HTR-8/SVneo (cell line): ENCODE measurements at places on chromosomes 7 and 10.

DNA sequence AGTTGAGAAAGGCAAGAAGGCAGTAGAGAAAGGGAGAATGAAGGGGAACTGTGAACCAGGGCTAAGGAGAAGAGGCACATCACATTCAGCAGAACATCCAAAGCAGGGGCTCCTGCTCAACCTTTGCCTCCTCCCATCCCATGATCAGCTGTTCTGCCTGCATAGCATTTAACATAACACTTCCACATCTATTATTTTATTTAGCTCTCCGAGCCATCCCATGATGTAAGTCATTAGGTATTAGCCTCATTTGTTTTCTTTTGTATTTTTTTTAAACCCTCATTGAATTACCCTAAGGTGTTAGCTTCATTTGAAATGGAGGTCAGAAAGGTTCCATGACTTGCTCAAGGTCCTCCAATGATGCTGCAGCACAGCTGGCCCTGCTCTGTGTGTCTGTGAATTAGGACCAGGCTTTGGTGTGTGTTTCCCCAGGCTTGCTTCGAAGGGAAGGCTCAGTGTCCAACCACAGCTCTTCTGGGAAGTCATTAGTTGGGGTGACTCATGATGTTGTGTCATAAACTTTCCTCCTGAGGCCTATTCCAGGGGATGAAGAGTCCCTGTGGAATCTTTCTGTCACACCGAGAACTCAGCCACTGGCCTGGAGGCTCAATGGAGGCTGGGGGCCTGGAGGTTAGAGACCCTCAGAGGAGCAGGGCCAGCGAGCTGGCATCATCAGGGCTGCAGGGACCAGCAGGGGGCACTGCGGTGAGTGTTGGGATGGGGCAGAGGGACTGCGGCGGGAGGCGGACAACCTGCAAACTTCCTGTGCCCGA, 16.5 kb downstream of the NPFFR1 start:
- DNase-seq: peak; percentile 88

DNA sequence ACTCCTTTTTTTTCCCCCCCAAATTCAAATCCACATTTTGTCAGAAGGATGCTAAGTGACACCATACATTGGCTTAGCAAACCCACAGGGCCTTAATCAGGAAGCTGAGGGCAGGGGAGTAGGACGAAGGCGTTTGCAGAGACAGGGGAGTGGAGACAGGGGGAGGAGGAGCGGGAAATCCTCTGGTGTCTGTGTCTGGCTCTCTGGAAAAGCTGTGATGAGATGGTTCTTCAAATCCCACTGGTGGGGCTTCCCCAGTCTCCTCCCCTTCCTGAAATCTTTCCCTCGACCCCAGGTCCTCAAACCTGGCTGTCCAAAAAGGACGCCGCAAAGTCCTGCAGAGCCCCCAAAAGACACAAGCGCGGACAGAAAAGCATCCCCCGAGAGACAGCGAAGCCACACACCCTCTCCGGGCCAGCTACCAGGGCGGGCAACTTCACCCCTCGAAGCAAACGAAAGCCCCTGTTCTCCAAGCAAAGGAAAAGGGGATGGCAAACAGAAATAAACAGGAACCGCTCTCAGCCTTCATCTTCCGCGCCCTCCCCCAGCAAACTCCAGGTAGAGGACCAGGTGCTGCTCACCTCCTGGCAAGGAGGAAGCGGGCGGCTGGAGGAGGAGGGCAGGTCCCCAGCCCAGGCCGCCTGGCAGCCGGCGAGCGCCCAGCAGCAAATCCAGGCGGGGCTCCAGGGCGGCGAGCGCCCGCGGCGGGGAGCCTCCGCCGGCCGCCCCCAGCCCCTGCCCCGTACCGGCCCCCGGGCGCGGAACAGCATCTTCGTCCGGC, 520 bp downstream of the ELAPOR2 start:
- peak; percentile 0 for DNase-seq

GRCh38 chr10:25999295-25999981, 65.4 kb downstream of the MYO3A start:
- no peak for DNase-seq

DNA sequence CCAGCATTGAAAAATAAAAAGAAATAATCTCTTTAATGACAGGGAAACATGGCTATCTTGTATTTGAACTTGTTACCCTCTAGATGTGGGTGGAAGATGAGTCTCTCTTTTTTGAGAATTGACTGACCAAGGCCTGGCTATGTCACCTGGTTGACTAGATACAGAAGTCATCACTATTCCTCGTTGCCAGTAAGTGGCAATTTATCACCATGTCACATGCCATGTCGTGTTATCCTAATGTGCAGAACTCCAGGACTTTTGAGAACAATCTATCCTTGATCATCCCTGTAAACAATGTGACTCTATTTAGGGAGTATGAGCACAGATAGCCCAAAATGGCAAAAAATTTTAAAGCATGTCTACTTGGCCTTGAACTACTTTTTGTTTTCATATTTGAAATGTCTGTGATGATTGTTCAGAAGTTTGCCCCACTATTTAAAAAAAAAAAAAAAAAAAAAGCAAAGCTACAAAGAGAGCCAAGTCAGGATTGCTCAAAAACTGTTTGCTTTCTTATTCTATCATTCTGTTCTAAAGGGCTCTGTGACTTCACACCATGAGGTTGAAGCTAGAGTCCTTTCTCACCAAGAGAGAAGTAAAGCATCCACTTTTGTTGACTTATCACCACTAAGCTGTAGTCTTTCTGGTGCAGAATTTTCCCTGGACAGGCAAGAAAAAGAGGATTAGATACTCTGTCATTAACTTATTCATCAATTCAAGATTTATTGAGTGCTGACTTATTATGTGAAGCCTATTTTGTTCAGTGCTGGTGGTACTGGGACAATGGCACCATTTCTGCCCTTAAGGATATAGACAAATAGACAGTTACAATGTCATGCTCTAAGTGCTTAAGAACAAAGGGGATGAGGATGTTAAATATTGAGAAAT, 10.4 kb upstream of the WIPF3 start:
- DNase-seq: no peak

DNA sequence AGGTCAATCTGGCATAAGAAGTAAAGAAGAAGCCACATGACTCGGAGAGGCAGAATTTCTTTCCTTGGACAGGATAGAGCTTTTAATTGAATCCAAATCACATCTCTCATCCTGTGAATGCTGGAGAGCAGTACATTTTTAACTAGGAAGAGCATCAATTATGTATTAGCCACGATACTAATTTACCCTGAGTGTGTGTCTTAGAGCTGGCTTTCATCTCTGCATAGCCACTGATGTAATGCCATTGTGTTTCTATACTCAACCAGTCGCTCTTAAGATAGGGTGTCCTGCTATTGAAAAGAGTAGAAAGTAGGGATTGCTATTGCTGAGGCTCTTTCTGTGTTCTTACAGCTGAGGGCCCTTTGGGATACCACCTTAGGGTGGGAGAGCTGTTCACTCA, 280.3 kb downstream of the AUTS2 start:
- no peak for DNase-seq

GRCh38 chr10:5043716-5044115, 40.1 kb upstream of the AKR1C2 start:
- DNase-seq: no peak

GRCh38 chr10:8360814-8361509, 306.5 kb downstream of the GATA3 start:
- no peak for DNase-seq

DNA sequence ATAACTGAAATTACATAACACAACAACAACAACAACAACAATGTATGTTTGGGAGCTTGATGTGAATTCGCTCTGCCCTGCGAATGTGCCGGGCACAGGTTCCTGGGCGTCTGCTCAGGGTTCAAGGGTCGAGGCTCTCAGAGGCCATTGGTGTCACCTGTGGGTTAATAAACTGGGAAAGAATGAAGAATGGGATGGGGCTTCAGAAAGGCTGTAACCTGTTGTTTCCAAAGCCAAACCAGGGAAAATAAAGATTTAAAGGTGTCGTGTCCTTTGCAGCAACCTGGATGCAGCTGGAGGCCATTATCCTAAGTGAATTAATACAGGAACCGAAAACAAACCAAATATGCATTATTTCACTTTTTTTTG, 17.3 kb upstream of the KLRG2 start:
- DNase-seq: no peak

GRCh38 chr7:139656387-139656786, 121.4 kb downstream of the HIPK2 start:
- DNase-seq: no peak

- DNase-seq: no peak
These were observed 7.2 kb downstream of the DEPP1 start for GRCh38 chr10:44971434-44971833.

GRCh38 chr7:42750172-42750571, 161.7 kb downstream of the C7orf25 start:
- DNase-seq: no peak

DNA sequence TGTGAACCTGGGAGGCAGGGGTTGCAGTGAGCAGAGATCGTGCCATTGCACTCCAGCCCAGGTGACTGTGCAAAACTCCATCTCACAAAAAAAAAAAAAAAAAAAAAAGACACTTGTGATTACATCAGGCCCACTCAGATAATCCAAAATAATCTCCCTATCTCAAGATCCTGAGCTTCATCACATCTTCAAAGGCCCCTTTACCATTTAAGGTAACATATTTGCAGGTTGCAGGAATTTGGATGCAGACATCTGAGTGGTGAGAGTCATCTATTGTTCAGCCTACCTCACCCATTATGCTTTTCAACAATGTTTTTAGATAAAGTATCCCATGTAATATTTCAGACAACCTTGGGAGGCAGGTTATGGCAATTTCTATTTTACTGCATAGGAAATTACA, 51.4 kb upstream of the EXOC4 start:
- no peak for DNase-seq

- DNase-seq: no peak
These were observed 121.1 kb downstream of the CFTR start for GRCh38 chr7:117600911-117601310.

DNA sequence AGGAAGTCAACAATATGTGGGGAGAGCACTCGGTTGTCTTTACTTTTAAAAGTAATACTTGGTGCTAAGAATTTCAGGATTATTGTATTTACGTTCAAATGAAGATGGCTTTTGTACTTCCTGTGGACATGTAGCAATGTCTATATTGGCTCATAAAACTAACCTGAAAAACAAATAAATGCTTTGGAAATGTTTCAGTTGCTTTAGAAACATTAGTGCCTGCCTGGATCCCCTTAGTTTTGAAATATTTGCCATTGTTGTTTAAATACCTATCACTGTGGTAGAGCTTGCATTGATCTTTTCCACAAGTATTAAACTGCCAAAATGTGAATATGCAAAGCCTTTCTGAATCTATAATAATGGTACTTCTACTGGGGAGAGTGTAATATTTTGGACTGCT, 32.7 kb downstream of the SIRT1 start:
- DNase-seq: no peak

DNA sequence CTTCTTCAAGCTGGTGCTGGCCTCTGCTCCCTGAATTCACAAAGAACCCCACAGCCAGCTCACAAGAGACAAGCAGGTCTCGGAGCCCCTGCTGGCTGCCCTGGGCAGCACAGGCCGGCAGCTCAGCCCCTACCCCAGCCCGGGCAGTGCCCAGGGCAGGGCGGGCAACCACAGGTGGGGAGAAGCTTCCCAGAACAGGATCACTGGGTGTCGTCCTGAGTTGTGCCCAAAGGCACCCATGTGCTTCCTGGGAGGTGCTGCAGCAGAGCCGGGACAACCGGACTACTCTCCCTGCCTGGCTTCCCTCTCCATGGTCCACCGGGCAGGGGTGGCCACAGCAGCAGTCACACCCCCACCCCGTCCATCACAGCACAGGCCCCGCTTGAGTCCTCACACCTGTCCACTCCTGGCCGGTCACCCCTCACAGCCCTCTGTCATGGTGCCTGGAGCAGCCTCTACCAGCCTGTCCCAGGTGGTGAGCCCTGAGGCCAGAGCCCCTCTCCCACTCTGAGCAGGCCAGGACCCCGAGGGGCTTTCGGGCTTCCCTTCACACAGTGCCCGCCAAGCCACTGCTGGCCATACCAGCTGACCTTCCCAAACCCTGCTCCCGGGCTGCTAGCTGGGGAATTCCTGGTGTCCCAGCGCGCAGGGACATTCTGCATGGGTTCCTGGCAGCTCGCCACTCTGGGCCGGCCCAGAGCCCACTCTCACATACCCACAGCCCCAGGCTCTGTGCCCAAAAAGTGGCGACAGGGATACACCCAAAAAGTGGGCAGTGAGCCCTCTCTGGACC, 3.1 kb downstream of the RASGEF1A start:
- no peak for DNase-seq

DNA sequence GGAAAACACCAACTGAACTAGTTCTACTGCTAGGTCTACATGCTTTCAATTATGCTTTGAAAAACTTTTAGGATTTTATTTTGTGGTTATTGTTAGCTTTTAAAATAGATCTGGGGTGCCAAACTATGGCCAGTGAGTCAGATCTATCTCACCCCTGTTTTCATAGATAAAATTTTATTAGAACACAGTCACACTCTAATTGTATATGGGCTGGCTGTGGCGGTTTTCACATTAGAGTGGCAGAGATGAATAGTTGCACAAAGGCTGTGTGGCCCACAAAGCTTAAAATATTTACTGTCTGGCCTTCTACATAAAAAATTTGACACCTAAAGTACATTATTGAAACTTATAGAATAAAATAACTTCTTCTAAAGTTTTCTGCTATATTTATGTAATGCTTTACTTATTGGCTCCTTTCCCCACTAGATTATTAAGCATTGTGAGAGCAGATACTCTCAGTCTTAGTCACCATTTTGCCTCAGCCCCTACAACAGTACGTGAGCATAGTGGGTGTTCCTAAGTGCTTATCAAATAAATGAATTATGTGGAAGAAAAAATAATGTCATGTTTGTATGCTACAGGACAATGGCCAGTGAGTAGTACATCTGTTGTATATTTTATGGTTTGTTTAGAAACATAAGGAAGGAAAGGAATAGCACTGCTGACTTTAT, 5.4 kb upstream of the SUV39H2 start:
- DNase-seq: no peak

- no peak for DNase-seq
These were observed 69.4 kb downstream of the HYCC1 start for GRCh38 chr7:22944510-22944909.

- DNase-seq: no peak
These were observed 89.1 kb downstream of the EGFR start for GRCh38 chr7:55107946-55108345.

- DNase-seq: no peak
These were observed 120.3 kb downstream of the ITIH5 start for GRCh38 chr10:7546385-7546967.

- no peak for DNase-seq
These were observed 924 bp downstream of the BMPR1A start for GRCh38 chr10:86757113-86757972.

GRCh38 chr7:91375378-91375777, 111.1 kb downstream of the FZD1 start:
- no peak for DNase-seq

DNA sequence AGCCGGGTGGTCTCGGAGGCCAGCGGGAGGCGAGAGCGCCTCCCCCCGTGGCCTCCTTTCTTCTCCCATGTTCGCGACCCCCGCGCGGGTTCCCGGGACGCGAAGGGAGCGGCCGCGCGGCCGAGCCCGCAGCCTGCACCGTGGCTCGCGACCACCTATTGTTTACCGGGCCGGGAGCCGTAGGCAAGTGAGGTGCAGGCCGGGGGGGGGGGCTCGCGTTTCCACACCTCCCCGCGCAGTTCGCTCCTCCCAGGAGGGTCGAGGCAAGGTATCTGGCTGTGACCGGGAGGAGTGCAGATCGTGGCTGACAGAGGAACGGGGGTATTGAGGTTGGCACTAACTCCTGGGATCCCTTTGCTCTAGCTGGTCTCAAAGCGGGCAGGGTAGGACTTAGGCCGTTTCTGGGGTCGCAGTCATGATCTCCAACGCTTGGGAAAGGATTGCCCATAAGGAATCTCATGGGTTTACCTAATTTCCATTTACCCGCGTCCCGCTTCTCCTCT, 734 bp downstream of the PTPN12 start:
- DNase-seq: peak; percentile 4

GRCh38 chr7:44618753-44619152, 12.3 kb downstream of the OGDH start:
- DNase-seq: no peak

- peak; percentile 36 for DNase-seq
These were observed 135.9 kb upstream of the PODXL start for GRCh38 chr7:131692131-131692960.
